ENCODE measurements at places on chromosomes 11 and 22.

GRCh38 chr11:79330651-79331050 is 110.2 kb downstream of the TENM4 start:
- no peak for DNase-seq

- no peak for DNase-seq
These were observed 73.8 kb downstream of the FAM76B start for GRCh38 chr11:95715777-95716241.

GRCh38 chr22:23234409-23235161 is 54.3 kb downstream of the BCR start:
- no peak for DNase-seq

DNA sequence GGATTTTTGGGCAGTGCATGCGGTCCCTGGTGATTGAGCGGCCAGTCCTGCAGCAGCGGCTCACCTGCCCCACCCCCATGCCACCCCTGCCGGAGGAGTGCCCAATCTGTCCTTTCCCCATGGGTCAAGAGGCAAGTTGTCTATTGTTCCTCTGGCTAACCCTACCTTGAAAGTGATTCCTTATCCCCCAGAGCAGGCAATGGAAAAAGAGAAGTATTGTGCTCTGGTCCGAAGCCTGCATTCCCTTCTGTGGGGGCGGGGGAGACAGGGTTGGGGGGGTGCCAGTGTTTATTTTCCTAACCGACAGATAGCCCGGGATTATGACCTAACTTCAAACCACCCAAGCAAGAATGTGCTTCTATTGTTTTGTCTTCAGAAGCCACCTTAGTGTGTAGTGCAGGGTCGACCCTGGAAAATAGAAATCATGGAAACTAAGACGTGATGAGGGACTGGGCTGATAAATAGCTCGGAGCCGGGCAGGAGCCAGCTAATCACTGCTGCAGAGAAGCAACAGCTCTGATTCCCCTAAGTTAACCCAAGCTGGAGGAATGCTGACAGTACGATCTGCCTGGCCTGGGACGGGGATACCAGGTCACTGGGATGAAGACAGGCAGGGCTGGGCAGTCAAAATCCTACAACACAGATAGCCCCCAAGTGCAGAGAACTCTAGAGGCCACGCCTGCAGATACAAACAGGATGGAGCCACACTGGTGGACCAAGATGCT is 38.7 kb upstream of the ATXN10 start:
- DNase-seq = no peak

DNA sequence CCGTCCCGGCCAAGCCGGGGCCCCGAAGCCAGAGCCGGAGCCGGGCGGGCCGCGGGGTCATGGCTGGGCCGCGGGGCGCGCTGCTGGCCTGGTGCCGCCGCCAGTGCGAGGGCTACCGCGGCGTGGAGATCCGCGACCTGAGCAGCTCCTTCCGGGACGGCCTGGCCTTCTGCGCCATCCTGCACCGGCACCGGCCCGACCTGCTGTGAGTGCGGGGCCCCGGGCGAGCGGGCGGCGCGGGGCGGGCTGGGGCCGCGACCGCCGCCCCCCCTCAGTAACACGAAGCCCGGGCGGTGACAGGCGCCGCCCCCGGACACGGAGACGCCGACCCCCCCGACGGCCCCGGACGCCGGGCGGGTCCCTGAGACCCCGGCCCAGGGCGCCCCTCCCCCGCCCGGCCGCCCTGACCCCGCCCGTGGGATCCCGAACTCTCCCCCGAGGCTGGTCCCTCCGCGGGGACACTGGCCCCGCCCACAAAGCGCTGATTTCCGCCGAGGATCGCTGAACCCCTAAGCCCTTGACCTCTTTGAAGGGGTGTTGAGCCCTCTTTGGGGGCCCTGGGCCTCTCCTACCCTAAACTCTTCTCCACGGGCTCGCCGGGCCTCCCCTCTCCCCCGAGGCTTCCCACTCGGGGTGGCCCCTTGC is 389 bp downstream of the MICALL1 start:
- DNase-seq = no peak

- DNase-seq = no peak
These were observed 579.3 kb downstream of the BUD13 start for GRCh38 chr11:116193321-116194131.

DNA sequence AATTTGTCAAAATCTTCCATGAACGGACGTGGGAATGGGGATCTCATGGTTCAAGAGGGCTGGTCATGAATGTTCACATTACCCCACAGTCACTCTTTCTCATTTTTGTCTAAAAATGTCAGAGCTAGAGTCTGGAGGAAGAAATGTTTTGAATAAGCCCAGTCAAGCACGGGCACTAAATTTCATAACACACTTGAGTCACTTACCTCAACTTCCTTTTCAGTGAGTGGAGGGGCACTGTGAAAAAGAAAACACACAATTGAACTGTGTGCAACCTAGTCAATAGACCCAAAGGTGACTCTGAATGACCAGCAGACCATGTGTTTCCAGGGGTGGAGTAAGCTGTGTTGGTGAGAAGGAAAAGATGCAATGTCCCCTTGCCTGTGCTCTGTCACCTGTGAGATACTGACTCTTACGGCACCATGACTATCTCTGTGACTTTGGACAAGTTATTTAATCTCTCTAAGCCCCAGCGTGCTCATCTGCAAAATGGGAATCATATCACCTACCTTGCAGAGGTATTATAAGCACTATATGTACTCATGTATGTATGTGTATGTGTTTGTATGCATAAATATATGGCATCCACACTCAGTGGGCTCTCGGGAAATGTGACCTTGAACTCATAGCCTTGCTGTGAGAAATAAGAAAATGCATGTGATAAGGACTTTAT is 38.2 kb upstream of the LYVE1 start:
- no peak for DNase-seq

- DNase-seq = no peak
These were observed 65.5 kb downstream of the BMAL1 start for GRCh38 chr11:13343067-13343466.

GRCh38 chr11:61960532-61960931 is 6.9 kb downstream of the FTH1 start:
- no peak for DNase-seq

DNA sequence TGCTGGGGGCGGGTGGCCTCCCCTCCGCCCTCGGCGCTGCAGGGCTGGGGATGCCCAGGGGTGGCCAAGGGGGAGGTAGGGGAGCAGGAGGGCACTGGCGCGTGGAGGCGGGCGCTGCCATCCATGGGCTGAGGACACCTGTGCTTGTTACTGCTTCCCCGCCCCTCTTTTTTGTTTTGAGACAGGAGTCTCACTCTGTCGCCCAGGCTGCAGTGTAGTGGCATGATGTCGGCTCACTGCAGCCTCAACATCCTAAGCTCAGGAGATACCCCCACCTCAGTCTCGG is 683 bp upstream of the FADS3 start:
- DNase-seq = peak; percentile 11

DNA sequence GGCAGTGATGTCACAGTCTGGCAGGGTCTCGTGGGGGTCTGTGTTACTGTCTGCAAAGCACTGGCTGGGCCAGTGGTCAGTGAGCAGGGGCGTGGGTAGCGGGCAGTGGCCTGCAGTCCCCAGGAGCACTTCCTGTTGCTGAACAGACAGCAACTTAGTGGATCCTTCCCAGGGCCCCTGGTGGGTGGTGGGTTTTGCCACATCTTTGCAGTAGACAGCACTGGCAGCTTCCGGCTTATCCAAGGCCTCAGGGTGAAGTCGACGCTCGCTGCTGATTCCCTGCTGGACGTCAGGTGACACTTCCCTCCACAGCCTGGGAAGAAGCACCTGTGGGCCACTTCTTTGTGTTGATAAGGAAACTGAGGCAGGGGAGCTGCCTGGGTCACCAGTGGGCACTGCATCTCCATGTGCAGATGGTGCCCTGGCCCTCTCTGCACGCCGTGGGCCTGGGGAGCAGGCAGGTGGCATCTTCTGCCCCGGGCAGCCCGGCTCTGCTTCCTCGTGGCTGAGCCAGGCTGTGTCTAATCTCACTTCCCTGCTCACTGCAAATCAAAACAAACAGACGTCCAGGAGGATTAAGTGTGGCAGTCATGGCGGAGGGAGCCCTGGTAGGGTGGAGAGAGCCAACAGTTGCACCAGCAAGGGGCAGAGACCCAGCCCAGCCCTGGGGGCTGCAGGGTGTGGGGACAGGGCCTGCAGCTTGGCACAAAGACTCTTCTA is 79.8 kb downstream of the KCNQ1 start:
- DNase-seq = no peak

DNA sequence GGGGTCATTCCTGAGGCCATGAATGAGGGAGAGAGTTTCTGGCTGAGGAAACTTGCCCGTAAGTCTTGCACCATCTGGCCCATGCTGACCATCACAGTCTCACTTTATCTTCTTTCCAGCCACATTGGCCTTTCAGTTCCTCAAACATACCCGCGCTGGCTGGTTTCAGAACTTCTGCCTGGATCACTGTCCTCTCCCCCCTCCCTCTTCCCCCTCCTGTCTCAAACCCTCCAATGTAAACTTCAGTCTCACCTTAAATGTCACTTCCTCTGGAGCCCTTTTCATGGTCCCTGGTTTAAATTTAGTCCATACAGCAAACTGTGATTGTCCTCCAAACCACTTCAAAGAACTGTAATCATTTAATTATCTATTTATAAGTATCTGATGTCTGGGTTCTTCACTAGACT is 3.7 kb upstream of the TMEM109 start:
- DNase-seq = no peak

GRCh38 chr11:66844496-66845142 is 1.4 kb downstream of the RCE1 start:
- DNase-seq = no peak

- DNase-seq = peak; percentile 63
These were observed 3.6 kb downstream of the SEPTIN5 start for GRCh38 chr22:19717691-19718455.

DNA sequence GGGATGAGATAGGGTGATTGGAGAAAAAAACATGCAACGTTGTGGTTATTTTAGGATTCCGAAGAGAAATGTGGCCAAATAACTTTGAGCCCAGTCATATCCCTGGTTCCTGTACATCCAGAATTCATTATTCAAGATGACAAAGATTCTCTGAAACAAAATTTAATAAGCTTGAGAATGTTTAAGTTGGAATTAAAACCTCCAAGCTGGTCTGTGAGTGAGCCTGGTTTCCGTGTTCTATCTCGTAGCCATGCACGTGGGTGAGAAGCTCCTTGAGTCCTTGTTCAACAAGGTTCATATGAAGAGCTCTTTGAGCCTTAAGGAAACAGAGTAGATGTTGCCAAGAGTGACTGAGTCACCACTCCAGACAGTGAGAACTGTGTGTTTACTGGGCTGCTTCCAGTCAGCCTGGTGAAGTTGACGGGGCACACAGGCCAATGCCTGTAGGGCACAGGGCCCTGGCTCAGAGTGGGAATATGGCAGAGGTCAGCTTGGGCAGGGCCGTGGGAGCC is 206.5 kb downstream of the NAV2 start:
- DNase-seq = no peak

- peak; percentile 58 for DNase-seq
These were observed 28.3 kb downstream of the SERHL2 start for GRCh38 chr22:42581762-42582716.

- DNase-seq = no peak
These were observed 93.5 kb upstream of the ANO1 start for GRCh38 chr11:69984457-69985261.

GRCh38 chr11:68763926-68764657 is 12.8 kb upstream of the TESMIN start:
- no peak for DNase-seq

DNA sequence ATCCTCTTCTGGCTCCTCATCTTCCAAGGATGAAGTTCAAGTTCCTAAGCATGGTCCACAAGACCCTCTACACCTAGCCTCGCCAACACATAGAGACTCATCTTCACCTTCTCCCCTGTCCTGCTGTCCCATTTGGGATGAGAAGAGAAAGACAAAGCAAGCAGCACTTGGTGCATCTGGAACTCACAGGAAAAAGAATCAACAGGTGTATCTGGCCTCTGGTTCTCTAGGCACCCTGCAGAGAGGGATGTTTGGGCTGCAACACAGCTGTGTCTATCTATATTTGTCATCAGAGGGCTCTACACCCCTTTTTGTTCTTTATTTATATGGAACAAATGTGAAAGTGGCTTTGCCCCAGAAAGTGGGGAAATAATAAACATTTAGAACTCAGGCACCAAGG is 82.1 kb upstream of the GALNT18 start:
- DNase-seq = no peak

DNA sequence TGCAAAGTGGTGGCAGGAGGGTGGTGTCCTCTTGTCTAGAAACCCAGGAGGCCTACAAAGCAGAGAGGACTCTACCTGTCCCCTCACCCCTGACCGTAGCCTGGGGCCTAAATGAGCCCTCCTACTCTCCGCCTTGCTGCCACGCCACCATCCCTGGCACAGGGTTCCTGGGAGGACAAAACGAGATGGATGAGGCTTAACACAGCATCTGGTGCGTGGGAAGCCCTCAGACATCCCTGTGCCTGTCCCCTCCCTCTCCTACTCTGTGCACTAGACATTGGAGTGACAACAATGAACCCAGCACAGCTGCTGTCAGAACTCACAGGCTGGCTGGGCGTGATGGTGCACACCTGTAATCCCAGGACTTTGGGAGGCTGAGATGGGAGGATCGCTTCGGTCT is 36.4 kb upstream of the DKK3 start:
- DNase-seq = no peak

GRCh38 chr11:127656116-127656836 is 655.7 kb upstream of the KIRREL3 start:
- no peak for DNase-seq

DNA sequence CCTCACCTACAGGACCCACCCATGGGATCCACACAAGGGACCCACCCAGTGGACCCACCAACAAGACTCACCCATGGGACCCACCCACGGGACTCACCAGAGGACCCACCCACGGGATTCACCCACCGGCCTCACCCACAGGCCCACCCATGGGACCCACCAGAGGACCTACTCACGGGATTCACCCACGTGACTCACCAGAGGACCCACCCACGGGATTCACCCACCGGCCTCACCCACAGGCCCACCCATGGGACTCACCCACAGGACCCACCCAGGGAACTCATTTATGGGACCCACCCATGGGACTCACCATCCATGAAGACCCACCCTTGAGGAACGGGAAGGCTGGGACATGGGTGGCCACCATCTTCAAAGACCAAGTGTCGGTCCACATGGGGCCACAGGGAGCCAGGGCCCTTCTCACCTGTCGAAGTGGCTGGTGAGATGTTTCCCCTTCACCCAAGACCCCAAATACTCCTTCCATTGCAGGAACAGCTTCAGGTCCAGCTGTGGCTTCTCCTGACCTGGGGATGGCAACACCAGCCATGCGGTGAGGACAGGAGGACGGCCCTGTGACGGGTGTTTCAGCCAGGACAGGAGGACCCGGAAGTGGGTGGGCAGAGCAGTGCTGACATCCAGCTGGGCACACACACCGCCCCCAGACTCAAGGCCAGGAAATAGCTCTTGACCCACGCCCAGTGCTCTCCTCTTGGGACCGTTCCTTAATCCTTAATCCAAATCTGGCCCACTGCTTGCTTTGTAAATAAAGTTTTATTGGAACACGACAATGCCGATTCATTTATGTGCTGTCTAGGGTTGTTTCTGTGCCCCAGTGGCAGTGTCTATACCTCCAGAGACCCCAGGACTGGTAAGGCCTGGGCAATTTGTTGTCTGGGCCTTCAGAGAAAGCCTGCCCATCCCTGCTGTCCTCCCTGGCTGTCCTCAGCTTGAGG is 1005.1 kb downstream of the BRD1 start:
- DNase-seq = no peak

- peak; percentile 45 for DNase-seq
These were observed 11.5 kb downstream of the P2RX3 start for GRCh38 chr11:57349491-57350274.

- DNase-seq = no peak
These were observed 5.4 kb downstream of the LMF2 start for GRCh38 chr22:50502096-50502495.

All from stimulated activated CD8-positive, alpha-beta memory T cell treated with anti-CD3 and anti-CD28 coated beads, Interleukin-2, amount 100 ng/mL, for 1 hour (primary cell).